Glomerular endothelial cell (primary cell): ENCODE measurements at places on chromosomes 7 and 10. TPM values are rescaled to one million over a fixed set of nuclear protein-coding genes. Genes with fewer than 3 reads are reported as not detected.

Gene PDK4
- total RNA-seq = 2.2 and 8.7 TPM in 2 replicates

Gene PAPOLB
- total RNA-seq = not detected in 2 replicates

Gene BTBD16
- 0.47 TPM in 1 of 2 replicates, not detected in the other for total RNA-seq

Gene TMEM26
- 1.7 and 2.9 TPM in 2 replicates for total RNA-seq

Gene CCT6A
- total RNA-seq = 120 and 154 TPM in 2 replicates

Gene THSD7A
- 15.5 and 31.6 TPM in 2 replicates for total RNA-seq

Gene SPDYE1
- total RNA-seq = not detected in 2 replicates
